Activated CD4-positive, alpha-beta T cell treated with anti-CD3 and anti-CD28 coated beads, Interleukin-2, amount 10 ng/mL, durations not matched to agents 24 days and 14 days (primary cell): ENCODE measurements at places on chromosomes 13 and 19. TPM values are rescaled to one million over a fixed set of nuclear protein-coding genes. Genes with fewer than 3 reads are reported as not detected.

Gene WASF3
- total RNA-seq = 0.07 and 0.36 TPM in 2 replicates

Gene CYP4F12
- total RNA-seq = not detected in 2 replicates

Gene RGL3
- total RNA-seq = not detected in 2 replicates

Gene LILRB2
- total RNA-seq = not detected in 2 replicates

Gene NLRP9
- total RNA-seq = not detected in 2 replicates

Gene SH2D3A
- total RNA-seq = 9.8 and 11.0 TPM in 2 replicates

Gene GPC6
- total RNA-seq = not detected in 2 replicates

Gene LPAR6
- total RNA-seq = 3.9 and 4.2 TPM in 2 replicates

Gene SLC7A9
- total RNA-seq = 0.12 TPM in 1 of 2 replicates, not detected in the other

Gene NLRP4
- not detected in 2 replicates for total RNA-seq

Gene ZNF71
- 4.2 and 5.2 TPM in 2 replicates for total RNA-seq

Gene PCDH9
- 0.09 and 0.24 TPM in 2 replicates for total RNA-seq

Gene PRR20E
- total RNA-seq = not detected in 2 replicates

- DNase-seq = no peak
Observed at GRCh38 chr19:51434456-51434855, 17.0 kb upstream of the SIGLEC10 start.

GRCh38 chr13:27110056-27110746, 61.4 kb downstream of the USP12 start:
- no peak for DNase-seq

GRCh38 chr19:49684983-49685553, 4.3 kb upstream of the ADM5 start:
- DNase-seq = no peak

DNA sequence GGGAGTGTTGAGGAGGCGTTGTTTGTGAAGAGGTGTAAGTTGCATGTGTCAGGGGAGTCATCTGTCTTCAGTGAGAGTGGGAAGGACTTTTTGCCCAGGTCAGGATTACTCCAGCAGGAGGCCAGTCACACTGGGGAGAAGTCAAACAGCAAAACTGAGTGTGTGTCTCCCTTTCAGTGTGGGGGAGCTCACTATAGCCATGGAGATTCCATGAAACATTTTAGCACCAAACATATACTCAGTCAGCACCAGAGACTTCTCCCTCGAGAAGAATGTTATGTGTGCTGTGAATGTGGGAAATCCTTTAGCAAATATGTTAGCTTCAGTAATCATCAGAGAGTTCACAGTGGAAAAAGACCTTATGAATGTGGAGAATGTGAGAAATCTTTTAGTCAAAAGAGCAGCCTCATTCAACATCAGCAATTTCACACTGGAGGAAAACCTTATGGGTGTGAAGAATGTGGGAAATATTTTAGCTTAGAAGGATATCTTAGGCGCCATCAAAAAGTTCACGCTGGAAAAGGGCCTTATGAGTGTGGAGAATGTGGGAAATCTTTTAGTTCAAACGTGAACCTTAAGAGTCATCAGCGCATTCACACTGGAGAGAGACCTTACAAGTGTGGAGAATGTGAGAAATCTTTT, 8.4 kb upstream of the ZNF587 start:
- no peak for DNase-seq

GRCh38 chr13:36817996-36818803, 822 bp upstream of the RFXAP start:
- no peak for DNase-seq

DNA sequence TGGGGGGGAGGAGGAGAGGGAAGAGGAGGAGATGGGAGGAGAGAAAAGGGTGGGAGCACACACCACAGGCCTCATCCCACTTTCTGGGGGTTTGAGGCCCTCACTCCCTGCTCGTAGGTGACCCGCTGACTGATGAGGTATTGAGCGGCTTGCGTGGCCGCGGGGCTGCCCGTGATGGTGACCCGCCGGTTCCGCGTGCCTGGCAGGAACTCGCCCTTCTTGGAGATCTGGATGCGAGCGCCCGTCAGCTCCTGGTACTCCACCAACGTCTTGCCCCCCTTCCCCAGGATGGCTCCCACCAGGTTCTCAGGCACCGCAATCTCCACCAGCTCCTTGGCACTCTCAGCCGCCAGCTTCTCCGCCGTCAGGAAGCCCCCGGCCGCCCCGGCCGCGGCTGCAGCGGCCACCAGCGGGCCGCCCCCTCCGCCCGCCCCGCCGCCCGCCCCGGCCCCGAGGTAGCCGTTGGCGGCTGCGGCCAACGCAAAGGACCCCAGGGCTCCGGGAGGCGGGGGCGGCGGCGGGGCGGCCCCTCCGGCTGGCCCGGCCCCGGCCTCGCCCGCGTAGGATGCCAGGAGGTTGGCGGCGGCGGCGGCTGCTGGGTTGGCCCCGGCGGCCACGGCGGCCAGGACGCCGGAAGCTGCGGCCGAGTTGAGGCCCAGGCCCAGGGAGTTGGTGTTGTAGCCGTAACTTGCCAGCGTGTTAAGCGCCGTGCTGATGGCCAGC, 25.4 kb upstream of the NANOS2 start:
- DNase-seq = no peak

DNA sequence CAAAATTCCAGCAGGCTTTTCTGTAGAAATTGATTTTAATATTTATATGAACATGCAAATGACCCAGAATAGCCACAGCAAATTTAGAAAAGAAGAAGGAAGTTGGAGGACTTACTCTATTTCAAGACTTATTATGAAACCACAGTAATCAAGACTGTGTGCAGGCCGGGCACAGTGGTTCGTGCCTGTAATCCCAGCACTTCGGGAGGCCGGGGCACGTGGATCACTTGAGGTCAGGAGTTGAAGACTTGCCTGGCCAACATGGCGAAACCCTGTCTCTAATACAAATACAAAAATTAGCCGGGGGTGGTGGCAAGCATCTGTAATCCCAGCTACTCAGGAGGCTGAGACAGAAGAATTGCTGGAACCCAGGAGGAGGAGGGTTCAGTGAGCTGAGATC, 6.0 kb upstream of the FFAR2 start:
- DNase-seq = no peak

DNA sequence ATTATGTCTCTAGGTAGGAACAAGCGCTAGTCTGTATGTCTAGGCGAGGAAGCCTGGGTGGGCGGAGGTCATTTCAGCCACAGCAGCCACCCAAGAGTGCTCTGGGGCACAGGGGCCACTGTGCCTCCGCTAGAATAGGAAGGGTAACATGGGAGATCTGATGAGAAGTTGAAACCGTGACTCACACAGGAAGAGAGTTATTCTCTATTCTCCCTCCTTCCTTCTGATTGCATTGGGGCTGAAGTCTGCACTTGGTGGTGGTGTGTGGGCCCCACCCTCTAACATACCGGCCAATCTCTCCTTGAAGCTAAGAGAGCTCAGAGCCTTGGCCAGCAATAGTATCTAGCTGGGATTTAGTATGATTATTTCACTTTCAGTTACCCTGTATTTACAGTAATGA, 20.3 kb upstream of the GGACT start:
- DNase-seq = peak; percentile 75

- no peak for DNase-seq
Observed at GRCh38 chr13:51348069-51348967, 8.8 kb downstream of the SERPINE3 start.

DNA sequence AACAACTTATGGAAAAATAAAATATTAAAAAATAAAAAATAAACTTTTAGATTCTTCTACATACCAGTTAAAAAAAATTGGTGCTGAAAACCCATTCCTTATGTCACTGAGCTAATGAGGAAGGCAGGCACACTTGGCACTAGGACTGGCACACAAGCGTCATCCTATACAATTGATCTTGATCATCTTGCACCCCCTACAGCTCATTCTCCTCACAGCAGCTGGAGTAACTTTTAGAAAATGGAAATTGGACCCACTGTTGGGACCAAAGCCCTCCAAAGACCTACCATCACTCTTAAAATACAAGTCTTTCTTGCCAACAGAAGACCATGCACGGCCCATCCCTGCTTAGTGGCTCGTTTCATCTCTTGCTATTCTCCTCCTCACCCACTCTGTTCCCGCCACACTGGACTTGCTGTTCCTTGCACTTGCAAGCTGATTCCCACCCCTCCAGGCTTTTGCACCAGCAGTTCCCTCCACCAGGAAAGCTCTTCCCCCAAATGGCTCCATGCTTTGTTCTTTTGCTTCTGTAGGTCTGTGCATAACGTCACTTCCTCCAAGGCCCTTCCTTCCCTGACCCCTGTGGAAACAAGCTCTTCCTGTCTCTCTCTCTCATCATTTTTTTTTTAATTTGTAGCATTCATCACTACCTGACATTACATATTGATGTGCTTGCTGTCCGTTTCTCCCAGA, 11.6 kb downstream of the CTU1 start:
- no peak for DNase-seq

- no peak for DNase-seq
Observed at GRCh38 chr13:46134494-46134893, 29.7 kb upstream of the CPB2 start.

DNA sequence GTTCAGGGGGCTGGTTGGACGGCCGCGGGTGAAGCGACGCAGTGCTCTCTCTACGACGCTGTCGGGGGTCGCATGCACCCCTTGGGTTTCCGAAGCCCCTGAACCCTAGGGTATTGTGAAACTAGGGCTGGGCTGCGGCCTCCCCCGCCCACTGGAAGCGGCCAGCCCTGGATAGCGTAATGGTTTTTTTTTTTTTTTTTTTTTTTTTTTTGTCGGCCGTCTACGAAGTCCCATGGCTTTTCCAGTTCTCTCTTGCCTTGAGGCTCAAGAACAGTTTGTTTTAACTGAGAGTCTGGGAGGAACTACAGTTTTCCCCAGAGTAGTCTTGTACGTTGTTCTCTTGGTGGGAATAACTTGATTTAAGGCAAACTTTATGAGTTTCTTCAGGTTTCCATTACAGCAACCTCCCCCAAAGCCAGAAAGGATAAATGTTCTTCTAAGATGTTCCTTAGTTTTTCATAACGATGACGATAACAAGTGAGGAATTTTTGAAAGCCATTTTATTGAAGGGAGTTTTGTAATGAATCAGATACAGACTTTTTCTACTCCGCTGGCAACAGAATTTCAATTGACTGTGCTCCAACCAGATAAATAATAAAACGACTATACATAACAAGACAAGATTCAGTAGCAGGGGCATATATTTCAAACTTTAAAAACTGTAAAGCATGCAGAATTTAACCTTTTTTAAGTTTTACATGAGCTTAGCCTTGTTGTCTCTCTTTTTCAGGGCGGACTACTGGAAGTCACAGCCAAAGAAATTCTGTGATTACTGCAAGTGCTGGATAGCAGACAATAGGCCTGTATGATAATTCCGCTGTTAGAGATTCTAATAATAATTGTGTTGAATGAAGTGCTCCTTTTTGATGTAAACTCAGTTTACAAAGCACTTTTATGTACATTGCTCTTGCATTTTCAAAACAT, 867 bp downstream of the WBP4 start:
- DNase-seq = no peak

DNA sequence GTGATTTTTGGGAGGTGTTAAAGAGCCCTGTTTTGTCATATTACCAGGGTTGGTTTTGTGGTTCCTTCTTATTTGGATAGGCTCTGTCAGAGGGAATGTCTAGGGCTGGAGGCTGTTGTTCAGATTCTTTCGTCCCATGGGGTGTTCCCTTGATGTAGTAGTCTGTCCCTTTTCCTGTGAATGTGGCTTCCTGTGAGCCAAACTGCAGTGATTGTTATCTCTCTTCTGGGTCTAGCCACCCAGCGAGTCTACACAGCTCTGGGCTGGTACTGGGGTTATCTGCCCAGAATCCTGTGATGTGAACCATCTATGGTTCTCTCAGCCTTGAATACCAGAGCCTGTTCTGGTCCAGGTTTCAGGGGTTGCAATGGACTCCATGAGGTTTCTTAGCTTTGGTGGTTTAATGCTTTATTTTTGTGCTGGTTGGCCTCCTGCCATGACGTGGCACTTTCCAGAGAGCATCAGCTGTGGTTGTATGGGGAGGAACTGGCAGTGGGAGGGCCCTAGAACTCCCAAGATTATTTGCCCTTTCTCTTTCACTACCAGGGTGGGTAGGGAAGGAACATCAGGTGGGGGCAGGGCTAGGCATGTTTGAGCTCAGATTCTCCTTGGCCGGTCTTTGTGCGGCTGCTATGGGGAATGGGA, 78.8 kb downstream of the SPRY2 start:
- DNase-seq = no peak

DNA sequence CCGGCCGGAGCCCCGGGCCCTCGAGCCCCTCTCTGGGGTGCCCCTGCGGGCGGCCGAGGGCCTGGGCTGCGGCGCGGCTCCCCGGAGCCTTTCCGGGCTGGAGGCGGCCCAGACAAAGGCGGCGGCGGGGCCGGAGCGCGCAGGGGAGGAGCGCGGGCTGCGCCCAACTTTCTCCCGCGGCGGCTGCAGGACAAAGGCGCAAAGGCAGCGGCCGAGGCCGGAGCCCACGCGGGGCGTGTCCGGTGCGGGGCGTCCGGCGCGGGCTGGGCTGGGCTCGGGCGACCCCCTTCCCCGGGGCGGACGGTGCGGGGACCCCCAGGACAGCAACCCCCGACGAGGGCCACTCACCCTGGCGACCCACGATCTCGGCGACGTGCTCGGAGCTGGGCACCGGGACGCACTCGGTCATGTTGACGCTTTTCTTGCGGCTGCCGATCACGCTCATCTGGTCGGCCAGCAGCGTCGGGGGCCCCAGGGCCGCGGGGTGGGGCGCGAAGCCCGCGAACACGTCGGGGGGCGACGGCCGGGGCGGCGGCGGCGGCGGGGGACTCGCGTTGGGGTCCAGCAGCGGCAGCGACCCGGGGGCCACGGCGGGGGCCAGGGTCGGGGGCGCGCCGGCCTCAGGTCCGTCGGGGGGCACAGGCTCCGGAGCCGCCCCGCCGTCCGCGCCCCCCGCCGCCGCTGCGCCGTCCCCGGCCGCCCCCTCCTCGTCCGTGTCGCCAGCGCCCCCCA, 843 bp downstream of the MEX3D start:
- peak; percentile 68 for DNase-seq

DNA sequence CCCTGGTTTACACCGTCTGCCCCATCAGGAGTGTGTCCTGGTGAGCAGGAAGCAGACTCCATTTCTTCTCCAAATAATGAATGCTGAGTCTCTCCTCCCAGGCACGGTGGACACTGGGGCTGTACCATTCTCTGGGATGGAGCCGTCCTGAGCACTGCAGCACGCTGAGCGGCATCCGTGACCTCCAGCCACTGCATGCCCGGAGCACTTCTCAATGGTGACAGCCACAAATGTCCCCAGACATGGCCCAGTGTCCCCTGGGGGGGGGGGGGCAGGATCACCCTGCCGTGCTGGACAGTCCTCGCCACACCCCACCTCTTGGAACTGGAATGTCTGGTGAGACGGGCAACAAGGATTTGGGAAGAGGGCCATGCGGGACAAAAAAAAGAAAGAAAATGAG, 37.4 kb downstream of the GNG7 start:
- no peak for DNase-seq

DNA sequence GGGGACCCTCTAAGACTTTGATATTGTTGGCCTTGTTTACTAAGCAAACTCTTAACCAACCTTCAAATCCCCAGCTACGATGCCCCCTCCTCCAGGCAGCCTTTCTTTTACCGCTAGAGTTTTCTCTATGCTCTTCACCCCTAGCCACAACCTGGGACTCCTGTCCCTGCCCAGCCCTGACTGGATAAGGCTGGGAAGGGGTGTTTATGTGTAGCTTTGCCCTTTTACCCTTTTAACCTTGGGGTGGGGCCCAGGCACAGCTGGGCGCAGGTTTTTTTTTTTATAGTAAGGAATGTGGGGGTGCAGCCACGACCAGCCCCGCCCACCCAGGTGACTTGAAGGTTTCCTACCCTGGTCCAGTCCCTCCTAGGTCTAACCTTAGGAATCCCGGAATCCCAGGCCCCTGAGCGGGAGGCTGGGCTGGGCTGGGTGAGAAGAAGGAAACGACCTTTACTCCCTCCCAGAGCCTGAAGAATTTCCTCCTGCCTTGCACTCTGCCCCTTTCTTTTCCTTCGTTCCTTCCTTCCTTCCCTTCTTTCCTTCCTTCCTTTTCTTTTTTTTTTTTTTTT, 12.2 kb downstream of the TJP3 start:
- DNase-seq = no peak

- DNase-seq = no peak
Observed at GRCh38 chr19:17370026-17370587, 7.0 kb downstream of the PLVAP start.
